Inflammatory macrophage (primary cell): ENCODE measurements at places on chromosomes 5 and 9.

DNA sequence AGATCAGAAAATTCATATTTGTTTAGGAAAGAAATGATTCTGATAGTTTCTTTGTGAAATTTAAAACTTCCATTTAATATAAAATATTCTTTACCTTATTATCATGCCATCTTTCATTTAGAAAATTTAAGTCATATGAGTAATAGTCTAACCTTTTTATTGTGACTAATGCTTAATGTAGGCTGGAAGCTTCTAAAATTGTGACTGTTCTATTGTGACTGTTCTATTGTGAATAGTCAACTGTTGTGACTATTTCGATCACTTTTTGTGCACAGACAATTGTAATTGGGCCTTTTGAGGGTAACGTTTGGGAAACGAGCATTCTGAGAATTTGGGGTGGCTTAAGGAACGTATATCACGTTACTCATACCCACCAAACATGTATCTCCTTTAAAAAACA lies 100.0 kb downstream of the PARP8 start:
- no peak for DNase-seq

GRCh38 chr5:15823398-15823797 lies 323.4 kb downstream of the FBXL7 start:
- DNase-seq, result no peak

- no peak for DNase-seq
Measured at GRCh38 chr5:71905834-71906711, 187.0 kb downstream of the CARTPT start.

DNA sequence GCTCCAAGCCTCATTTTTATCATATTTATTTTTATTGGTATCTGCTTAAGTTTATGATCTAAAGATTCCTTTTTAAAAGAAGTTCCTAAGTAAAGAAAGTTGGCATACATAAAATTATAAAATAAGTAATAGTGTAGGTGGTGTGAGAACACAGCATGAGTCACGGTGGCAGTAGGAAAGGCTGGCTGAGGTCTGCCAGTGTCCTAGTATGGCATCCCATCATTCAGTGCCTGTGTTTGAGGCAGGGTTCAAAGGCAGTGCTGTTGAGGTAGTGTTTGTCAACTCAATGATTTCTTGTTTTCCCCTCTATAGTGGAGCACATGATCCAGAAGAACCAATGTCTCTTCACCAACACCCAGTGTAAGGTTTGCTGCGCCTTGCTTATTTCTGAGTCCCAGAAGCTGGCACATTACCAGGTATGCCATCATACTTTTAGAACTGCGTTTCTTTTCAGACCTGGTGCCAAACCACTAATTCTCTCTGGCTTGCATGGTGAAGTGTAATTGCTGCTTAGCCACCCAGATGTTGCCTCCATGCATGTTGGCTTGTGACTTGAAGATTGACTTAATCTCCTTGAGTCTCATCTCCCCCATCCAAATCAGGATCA lies 18.4 kb downstream of the ZNF346 start:
- no peak for DNase-seq

GRCh38 chr5:18113721-18114120 lies 479.5 kb downstream of the TAF11L14 start:
- DNase-seq, result peak; percentile 25

DNA sequence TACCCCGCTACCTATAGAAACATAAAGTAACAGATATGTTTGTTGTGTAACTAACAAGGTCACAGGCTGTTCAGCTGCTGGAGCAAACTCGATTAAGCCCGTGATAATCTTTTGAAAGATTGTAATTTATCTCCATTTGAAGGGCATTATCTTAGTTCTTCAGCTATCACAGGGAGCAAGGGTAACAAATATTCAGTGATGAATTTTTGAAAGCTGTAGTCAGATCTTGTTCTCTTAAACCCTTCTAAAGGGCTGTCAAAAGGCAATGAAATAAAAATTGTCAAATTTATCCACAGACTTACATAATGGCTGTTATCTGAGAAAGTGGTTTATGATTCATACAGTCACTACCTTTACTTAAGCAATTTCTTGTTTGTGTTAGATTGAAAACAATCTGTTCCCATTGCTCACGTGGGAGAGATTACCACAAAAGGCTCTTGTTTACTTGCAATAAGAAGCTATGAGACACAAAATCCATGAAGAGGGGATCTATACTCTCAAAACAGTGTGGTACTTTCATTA lies 78.3 kb upstream of the ZNF608 start:
- DNase-seq, result no peak

DNA sequence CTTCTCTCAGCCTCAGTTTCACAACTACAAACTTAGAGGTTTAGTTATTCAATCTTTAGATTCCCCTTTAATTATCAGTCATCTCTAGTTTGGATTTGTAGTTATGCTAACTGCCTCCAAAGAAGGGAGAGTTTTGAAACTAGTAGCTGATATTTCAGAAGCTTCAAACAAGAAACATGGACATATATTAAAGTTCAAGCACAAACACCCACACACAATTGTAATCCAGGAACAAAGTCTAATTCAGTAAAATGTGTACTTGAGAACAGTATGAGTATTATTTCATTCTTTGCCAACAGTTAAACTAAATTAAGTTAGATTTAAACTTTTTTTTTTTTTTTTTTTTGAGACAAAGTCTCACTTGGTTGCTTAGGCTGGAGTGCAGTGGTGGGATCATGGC lies 71.2 kb upstream of the ABCA1 start:
- peak; percentile 25 for DNase-seq

DNA sequence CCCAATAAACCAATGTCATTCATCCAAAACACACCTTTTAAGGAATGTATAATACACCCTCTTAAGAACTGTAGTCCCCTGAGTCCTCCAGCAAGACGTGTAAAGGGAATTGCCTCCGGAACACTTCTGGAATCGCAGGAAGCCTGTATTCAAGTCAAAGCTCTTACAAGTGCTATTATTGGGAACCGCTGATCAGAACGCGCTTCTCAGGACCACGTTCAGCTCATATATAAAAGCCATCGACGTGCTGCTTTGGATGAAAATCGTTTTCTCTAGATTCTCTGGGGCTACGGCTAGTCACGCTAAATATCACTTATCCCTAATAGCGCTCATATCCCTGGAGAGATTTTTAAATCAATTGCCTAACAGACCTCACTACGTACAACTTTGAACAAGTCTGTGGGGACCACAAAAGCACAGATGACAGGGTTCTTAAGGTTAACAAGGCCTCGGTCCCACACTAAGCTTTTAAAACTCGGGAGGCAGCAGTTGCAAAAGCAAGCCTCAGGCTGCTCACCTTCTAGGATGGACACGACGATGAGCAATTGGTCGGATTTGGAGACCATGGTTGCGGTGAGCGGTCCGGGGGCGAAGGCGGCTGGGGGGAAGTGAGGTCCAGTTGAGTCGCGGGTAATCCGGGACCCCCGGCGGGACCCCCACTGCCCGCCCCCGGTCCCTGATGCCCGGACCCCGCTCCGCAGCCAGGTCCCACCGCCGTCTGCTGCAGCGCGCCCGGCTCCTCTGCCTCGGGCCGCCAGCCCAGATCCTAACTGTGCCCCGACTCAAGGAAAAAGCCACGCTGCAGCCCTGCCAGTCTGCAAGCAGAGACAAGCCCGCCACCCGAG lies 548 bp downstream of the CEP120 start:
- no peak for DNase-seq

GRCh38 chr5:39379693-39380092 lies 15.4 kb upstream of the C9 start:
- DNase-seq, result no peak

DNA sequence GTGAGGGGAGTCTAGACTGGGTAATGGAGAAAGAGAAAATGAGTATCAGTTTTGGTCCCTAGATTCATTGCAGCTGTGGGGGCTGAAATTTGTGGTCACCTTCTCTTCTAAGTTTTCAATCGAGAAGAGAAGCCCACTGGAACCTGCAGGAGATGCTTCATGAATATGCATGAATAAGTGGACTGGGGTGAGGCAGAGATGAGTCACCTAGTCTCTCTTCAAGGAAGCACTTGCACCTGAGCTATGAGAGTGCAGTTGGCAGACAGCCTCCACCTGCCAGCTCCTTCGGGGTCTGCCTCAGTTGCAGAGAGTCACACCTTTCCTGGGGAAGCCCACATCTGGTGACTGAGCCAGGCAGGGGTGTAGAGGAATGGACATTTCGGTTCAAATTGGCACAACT lies 69.1 kb downstream of the ZNF366 start:
- no peak for DNase-seq

GRCh38 chr5:41797662-41798061 lies 72.6 kb downstream of the OXCT1 start:
- no peak for DNase-seq

DNA sequence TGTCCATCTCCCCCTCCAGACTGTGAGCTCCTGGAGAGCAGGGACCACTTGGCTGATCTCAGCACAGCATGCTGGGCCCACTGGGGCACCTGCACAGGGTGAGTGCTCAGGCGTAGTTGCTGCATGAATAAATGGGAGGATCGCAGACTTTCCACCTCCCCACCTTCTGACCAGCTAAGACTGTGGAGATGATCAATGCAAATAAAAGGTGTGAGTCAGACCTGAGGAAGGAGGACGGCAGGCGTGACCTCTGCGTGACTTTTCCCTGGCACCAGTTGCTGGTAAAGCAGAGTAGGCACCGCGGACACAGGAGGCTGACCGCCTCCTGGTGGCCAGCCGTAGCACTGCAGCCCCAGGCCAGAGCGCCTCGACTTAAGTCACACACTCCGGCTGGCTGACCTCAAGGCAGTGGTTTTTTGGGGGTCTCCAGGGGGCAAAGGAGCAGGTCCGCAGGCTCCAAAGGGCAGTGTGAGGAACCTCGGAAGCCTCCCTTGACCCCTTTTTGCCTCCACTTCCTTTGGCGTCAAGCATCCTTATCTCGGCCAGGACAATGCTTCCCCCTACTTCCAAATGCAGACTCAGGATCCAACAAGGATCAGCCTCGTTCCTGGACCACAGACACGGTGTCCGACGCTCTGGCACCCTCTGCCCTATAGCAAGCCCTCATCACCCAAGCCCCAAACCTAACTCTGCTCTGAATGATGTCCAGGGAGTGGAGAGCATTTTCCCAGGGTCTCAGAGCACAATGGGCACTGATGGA lies 12.7 kb upstream of the TDRD7 start:
- peak; percentile 70 for DNase-seq

DNA sequence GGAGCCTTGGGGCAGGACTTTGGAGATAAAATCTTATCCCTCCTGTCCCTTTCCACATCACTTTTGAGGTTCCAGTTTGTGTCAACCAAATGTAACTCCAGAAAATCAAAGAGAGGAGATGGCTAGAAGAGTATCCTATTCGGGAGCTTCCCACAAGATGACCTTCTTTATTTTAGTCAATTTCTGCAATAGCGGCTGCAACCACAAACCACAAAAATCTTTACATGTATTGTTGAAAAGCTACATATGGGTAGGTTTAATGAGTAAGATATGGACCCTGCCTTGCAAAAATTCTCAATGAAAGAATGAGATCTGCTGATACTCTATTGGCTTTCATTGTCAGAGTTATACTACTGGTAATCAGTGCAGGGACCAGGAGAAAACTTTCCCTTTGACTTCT lies 92.2 kb upstream of the MAMDC2 start:
- no peak for DNase-seq

- no peak for DNase-seq
Measured at GRCh38 chr5:173971681-173972345, 17.2 kb upstream of the C5orf47 start.

- peak; percentile 13 for DNase-seq
Measured at GRCh38 chr5:44332285-44332971, 56.8 kb downstream of the FGF10 start.

DNA sequence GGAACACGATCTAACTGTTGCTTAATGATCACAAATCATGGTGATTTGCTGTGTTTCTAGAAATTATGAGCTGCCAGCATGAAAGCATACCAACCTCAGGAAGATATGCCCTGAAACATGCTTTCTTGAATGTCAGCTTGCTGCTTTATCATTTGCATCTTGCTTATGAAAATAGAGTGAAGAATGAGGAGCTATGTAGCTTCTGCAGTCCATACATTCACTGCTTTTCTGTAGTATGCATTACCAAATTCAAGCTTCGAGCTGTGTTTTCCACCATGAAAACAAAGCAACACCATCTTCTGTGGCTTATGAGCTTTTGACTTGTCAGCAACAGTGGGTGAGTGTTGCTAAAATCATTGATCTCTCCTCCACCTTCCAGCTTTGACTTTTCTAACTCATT lies 16.5 kb downstream of the F2RL2 start:
- no peak for DNase-seq

- DNase-seq, result no peak
Measured at GRCh38 chr9:37163299-37163698, 42.9 kb downstream of the ZCCHC7 start.

DNA sequence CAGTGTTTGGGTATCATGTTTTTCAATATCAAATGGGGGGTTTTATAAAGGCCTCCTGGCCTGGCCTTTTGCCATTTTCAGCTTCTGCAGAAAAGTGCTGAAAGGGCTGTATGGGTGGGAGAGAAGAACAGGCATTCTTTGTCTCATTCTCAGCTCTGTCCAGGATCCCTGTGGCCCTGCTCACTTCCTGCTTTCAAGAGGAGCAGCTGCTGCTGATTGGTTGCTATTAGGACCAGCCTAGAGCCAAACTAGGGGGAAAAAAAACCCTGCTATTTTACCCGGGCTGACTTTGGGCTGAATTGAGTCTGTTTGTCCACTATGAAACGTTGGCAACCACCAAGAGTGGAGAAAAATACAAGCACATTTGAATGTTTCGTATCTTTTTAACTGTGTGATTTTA lies 117.1 kb downstream of the CMYA5 start:
- DNase-seq, result no peak

- peak; percentile 41 for DNase-seq
Measured at GRCh38 chr9:136791516-136792276, 552 bp downstream of the TMEM141 start.

GRCh38 chr5:35853631-35854030 lies 3.1 kb upstream of the IL7R start:
- DNase-seq, result peak; percentile 80

- DNase-seq, result peak; percentile 82
Measured at GRCh38 chr5:155024015-155024414, 10.5 kb downstream of the KIF4B start.

- no peak for DNase-seq
Measured at GRCh38 chr5:80987078-80987766, 27.1 kb downstream of the RASGRF2 start.

DNA sequence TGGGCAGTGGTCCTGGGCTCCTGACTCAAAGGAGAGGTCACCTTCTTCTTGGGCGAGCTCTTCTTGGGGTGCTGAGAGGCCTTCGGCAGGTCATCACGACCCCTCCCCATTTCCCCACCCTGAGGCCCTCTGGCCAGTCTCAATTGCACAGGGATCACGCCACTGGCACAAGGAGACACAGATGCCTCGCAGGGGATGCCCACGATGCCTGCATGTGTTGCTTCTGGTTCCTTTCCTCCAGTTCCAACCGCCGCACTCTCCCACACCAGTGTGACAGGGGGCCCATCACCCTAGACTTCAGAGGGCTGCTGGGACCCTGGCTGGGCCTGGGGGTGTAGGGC lies 1.3 kb downstream of the CEL start:
- DNase-seq, result no peak

- DNase-seq, result peak; percentile 36
Measured at GRCh38 chr5:173853370-173854131, 34.6 kb upstream of the CPEB4 start.

GRCh38 chr5:43156388-43156787 lies 35.6 kb upstream of the NIM1K start:
- no peak for DNase-seq

- no peak for DNase-seq
Measured at GRCh38 chr5:139889410-139889809, 93.8 kb downstream of the PSD2 start.
